ENCODE measurements at places on chromosomes 7 and 10.

GRCh38 chr7:37150180-37150579 lies 298.5 kb downstream of the ELMO1 start:
- no peak for DNase-seq

DNA sequence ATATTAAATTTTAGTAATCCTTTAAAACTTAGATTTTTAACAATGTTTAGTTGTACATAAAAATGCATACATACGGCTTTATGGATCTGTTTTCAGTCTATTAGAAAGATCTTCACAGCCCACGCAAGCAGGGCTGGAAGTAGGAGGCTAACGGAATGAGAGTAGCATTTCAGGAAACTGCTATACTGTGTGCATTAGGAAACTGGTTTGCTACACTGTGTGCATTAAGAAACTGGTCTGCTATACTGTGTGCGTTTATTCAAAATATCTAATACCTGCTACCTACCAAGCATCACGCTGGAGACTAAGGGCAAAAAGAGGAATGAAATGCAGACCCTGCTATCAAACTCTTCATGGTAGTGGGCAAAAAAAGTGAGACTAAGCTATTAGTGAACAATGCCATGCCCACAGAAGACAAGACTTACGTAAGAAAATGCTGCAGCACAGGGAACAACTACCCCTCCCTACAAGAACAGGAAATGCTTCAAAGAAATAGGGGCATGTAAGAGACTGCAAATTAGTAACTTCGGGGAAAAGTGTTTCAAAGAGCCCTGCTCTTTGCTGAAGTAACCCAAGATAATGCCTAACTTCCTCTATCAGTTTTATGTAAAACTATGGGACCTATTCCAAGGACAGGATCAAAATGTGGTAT lies 11.3 kb downstream of the RAB11FIP2 start:
- no peak for DNase-seq

- no peak for DNase-seq
These were observed 53.6 kb upstream of the AGR3 start for GRCh38 chr7:16935341-16935735.

- no peak for DNase-seq
These were observed 48.8 kb downstream of the COL26A1 start for GRCh38 chr7:101411508-101411874.

- DNase-seq = no peak
These were observed 301.6 kb upstream of the HPS1 start for GRCh38 chr10:98748298-98748697.
